RWPE1 (cell line): ENCODE measurements at places on chromosomes 11 and 22.

DNA sequence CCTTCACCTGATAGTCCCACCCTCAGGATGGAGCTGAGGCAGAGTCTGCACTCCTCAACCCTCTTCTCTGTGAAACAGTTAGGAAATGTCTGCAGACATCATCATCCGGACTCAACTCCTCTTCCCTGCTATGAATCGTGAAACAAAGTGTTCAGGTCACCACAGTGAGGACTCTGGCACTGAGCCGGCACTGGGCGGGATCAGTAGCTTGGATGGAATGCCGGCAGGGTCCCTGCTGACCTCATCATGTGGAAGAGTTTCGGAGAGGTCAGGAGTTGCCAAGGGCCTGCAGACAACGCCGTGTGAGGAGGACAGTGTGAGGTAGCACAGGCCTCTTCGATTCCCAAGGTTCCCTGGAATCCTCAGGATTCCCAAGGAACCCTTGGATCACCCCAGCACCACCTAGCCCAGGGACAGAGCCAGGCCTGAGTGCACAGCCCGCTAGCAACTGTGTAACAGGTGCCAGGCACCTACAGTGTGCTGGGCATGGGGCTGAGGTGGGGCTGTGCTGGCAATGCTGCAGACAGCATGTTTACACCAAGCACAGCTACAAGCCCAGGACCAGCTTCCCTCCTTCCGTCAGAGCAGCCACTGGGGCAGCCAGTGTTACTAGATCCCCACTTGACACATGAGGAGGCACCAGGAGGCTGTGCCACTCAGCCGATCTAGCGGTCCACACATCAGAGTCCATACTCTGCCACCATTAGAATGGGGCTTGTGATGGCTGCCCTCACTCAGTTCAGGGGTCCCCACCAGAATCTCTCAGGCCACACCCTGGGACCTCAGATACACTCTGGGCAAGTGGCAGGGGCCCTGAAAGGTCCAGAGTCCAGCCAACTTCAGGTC is 693 bp upstream of the LINC01488 start:
- no peak for DNase-seq

GRCh38 chr11:122042981-122043380 is 73.0 kb downstream of the BLID start:
- DNase-seq: no peak

- no peak for DNase-seq
Observed at GRCh38 chr11:124875401-124875800, 10.2 kb downstream of the ROBO3 start.

- DNase-seq: peak; percentile 76
Observed at GRCh38 chr11:130023204-130023603, 20.6 kb upstream of the PRDM10 start.

GRCh38 chr11:34890812-34891211 is 25.4 kb downstream of the APIP start:
- DNase-seq: peak; percentile 34

DNA sequence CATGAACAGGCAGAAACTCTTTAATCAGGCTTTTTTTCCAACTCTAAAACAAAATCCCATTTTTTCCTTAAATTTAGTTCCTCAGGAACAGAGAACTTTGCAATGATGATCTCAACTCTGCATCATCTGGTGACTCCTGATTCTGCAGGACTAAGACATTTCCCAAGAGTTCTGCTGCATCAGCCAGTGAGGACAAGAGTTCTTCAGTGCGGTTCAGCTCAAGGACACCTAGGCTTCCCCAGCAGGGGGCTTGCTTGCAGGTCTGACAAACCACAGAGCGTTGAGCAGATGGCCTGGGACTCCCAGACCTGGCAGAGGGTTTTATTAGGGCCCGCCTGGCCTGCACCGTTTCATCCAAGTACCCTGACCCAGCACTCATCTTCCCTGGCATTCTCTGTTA is 6.4 kb downstream of the CDCA5 start:
- no peak for DNase-seq

DNA sequence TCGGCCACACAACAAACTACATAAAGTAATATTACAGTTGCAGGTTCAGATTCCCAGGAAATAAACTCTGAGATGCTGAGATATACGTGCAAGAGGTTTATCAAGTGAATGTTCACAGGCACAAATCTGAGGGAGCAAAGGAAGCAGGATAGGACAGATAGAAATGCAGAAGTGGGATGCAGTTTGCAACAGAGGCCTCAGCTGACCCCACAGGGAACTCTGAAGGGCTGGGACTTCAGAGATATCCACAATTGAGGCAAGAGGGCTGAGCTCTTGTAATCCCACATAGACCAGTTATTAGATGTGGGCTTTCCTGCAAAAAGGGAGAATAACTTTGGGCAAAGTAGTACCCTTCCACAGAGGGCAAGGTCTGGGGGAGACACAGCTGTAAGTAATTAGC is 25.4 kb upstream of the ARHGAP20 start:
- no peak for DNase-seq

DNA sequence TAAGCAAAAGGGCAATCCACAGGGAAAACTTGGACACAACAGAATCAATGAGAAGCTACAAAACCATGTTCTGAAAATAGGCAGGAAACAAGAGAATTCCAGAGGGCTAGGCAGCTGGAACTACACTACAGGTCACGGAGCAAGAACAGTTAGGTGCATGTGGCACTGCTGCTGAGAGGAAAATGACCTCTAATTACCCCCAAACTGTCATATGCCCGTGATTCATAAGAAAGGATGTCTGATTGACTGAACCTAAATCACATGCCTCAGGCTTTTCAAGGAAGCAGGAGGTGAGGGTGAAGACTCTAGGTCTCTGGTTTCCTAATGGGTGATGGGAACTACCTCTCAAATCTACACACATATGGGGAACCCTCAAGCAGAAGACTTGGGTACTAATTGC is 17.9 kb upstream of the RRAS2 start:
- no peak for DNase-seq

DNA sequence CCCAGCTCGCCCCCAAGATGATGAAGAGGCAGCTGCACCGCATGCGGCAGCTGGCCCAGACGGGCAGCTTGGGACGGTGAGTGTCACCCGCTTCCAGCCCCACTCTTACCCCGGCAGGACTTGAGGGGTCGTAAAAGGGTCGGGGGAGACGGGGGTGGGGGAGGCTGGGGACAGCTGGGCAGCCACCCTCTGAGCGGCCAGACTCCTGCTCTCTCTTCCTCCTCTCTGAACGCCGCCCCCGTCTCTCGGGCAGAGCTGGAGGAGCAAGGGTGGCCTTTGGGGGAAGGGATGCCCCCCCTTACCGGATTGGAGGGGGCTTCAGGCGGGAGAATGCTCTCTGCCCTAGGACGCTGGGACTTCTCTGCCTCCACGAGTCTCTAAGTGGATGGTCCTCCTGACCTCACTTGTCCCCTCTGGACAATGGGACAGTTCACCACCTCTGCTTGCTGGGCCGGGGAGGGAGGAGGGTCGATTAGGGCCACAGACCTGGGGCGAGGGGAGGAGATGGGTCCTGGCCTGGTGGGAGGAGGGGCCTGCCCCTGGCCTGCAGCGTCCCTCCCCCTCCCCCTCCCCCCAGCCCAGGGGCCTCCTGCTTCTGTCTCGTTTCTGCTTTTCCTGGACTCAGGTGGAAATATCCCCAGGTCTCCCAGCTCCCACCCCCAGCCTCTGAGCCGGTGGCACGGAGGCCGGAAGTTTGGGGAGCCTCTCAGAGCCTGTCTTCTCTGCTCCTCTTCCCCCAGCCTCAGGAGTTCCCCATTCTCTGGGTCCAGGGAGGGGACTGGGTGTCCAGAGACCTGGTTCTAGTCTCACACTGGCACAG is 512 bp downstream of the SH3BP1 start:
- DNase-seq: no peak

DNA sequence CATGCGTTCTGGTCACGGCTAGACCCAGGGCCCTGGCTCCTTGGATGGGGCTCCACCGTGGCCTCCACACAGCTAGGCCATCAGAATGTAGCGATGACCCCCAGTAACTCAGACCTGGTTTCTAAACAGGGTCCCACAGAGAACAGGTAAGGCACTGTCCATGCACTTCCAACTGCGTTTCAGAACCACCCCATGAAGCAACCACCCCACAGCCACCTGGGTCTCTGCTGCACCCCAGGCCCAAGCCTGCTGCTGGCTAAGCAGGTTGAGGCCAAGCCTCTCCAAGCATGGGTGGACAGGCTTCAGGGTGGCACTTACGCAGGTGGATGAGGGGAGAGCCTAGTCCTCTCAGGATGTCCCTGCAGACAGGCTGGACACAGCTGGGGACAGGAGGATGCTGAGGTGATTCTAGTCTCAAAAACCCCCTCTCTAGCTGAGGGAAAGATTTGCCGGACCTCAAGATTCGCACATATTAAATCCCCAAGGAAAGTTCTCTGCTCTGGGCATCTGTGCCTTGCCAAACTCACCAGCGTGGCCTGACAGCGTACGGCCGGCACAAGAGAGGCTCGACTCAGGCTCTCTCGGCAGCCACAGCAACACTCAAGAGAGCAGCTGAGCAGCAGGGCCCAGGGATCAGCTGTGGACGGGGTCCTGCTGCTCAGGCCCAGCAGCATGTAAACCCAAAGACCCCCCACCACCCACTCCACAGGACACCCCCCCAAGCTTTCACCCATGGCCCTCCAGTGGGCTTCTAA is 141.6 kb downstream of the CRYBB2 start:
- no peak for DNase-seq
